ENCODE measurements at places on chromosomes 7 and 10. TPM values are rescaled to one million over a fixed set of nuclear protein-coding genes. Genes with fewer than 3 reads are reported as not detected.
A peak's percentile ranks its signal among the peaks of the same experiment; 100 is the strongest.

Gene KAZALD1
- 6.9 TPM for total RNA-seq

Gene NRP1
- 20.4 TPM for total RNA-seq

Gene TAS2R5
- total RNA-seq: 3.3 TPM

Gene SHTN1
- total RNA-seq: 18.2 TPM

DNA sequence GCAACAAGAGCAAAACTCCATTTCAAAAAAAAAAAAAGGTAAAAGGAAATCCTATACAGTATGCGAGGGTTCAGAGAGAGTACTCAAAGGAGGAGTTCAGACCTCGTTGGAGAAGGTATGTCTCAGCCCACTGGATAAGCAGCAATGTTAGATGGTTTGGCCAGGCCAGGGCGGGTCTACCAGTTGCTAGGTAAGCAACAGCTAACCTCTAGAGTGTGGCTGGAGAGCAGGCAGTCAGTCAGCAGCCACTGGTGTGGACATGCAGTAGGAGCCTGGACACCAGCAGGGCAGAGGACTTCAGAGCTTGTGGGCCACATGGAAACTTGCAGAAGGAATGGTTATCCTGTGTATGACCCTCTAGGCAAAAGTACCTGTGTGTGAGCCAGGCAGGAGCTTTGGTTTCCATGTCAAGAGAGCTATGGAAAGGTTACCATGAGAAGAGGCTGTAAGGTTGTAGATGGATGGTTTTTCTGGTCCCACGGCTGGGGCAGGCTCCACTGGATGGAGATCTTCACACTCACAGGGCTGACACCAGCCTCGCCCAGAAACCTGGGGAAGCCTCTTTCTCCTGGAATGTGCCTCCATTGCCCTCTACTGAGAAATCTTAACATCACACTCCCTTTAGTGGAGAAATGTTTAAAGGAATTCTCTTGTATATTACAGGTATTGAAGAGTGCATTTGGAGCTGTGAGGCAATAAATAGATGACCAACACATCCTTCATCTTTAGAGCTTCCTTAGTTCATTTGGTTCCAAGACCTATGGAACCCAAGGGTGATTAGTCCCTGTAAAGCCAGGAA lies 63.6 kb downstream of the CCDC186 start:
- no peak overlapping the region for H3K4me3 ChIP-seq
- no peaks in the 10 kb centered on the region for H3K36me3 ChIP-seq
- H3K4me1 ChIP-seq: no peaks in the 10 kb centered on the region
- no peak for DNase-seq
- no peak overlapping the region for H3K27ac ChIP-seq

- H3K36me3 ChIP-seq: peaks cover 17% of the 10 kb centered on the region
- no peak for DNase-seq
- peaks cover 45% of the 10 kb centered on the region for H3K4me1 ChIP-seq
- H3K27ac ChIP-seq: peak overlapping the region; percentile 94
- H3K4me3 ChIP-seq: no peak overlapping the region
These were observed 31.0 kb downstream of the AMZ1 start for GRCh38 chr7:2719007-2719406.

GRCh38 chr7:131330299-131330698 lies 2.6 kb downstream of the MKLN1 start:
- no peaks in the 10 kb centered on the region for H3K27me3 ChIP-seq
- peak overlapping the region; percentile 72 for H3K27ac ChIP-seq
- H3K4me1 ChIP-seq: peaks cover 26% of the 10 kb centered on the region
- H3K36me3 ChIP-seq: peaks cover 4% of the 10 kb centered on the region

- H3K27ac ChIP-seq: no peak overlapping the region
- H3K36me3 ChIP-seq: no peaks in the 10 kb centered on the region
- H3K4me1 ChIP-seq: no peaks in the 10 kb centered on the region
These were observed 454.5 kb upstream of the FZD8 start for GRCh38 chr10:36096576-36096975.

DNA sequence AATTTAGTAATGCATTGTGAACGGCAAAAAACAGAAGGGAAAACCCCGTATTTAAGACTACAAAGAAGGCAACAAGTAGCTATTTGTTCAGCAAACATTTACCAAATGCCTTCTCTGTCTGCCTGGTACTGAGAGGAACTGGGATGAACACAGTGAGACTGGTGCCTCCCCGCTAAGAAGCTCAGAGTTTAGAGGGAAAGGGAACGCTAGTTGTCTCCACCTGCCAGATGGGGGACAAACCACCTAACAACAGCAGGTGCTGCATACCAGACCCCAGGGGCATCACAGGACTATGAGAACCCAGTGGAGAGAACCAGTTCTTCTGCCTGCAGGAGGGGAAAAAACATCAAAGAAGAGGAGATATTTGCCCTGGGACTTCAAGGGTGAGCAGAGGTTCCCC lies 147.1 kb downstream of the SLC25A13 start:
- peak overlapping the region; percentile 32 for H3K27ac ChIP-seq
- peaks cover 22% of the 10 kb centered on the region for H3K36me3 ChIP-seq
- no peak for DNase-seq
- H3K4me1 ChIP-seq: peaks cover 32% of the 10 kb centered on the region
- H3K4me3 ChIP-seq: peak overlapping the region; percentile 34

DNA sequence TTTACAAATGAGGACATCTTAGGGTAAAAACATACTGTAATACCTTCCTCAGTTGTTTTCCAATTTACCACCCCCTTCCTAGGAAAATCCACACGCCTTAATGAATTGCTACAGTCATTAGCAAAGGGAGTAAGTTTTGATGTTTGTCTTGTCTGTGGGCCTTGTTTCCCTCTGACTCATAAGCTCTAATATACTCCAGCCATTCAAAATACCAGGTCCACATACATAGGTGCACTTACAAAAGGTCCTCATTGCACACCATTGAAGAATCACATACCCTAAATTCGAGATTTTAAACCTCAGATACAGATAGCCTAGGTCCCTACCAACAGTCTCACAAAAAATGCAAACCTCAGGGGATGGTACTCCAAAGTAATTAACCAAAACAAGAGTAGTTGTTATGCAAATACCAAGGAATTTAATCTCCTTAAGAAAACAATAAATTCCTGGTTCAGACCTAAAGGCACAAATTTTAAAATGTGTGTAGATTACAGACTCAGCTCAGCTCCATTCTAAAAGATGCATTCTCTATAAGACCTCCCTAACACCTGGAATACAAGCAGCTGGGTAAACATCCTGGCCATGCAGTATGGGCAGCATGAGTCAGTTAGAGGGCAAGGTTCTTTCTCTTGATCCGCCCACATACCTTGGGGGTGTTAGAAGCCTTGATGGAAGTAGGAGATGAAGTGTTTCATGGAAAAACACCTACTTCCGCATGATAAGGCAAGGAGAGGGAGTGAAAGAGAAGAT lies 3.0 kb upstream of the LIPK start:
- no peak for DNase-seq
- H3K36me3 ChIP-seq: no peaks in the 10 kb centered on the region
- H3K4me3 ChIP-seq: no peak overlapping the region
- H3K4me1 ChIP-seq: peaks cover 17% of the 10 kb centered on the region
- H3K27me3 ChIP-seq: no peaks in the 10 kb centered on the region

DNA sequence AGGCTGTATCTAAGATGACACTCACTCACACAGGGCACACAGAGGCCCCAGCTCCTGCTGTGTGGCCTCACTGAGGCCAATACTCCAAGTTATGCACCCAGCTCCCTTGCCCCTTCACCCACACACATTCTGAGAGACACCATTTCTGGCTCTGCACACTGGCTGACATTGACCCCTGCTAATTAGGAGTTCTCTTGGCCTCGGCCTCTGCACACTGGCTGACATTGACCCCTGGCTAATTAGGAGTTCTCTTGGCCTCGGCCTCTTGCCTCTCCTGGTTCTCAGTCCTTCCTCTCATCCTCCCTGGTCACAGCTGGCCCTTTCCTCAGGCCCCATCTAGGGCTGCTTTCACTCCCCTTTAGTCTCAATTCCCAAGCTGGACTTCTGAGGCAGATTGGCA lies 97.3 kb downstream of the GRID1 start:
- peaks cover 21% of the 10 kb centered on the region for H3K27me3 ChIP-seq
- DNase-seq: peak; percentile 42
- H3K36me3 ChIP-seq: no peaks in the 10 kb centered on the region
- peaks cover 10% of the 10 kb centered on the region for H3K4me1 ChIP-seq
- no peak overlapping the region for H3K27ac ChIP-seq

- H3K4me1 ChIP-seq: no peaks in the 10 kb centered on the region
- H3K36me3 ChIP-seq: no peaks in the 10 kb centered on the region
- H3K4me3 ChIP-seq: no peak overlapping the region
- no peak for DNase-seq
These were observed 111.5 kb upstream of the RAB18 start for GRCh38 chr10:27392606-27393005.

DNA sequence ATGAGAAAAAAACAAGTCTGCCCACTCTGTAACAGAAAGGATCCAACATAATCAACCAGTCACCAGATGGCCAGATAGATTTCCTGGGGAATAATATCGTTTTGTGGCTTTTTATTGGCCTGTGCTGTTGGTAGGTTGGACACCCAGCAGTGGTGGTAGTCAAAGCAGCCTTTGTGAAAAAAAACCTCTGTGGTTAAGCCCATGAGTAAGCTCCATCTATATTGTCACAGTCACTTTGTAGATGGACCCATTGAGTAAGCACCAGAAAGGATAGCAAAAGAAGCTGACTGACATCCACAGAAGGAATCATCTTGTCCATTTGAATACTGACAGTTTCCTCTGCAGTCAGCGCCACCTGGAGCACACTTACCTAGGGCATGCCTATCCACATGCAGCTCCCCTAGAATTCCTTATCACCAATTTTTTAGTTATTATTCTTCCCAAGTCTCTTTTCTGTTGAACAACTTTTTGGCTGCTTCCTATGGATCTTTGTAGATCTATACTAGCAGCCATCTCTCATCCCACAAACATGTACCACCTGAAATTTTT lies 96.9 kb downstream of the IQUB start:
- no peak for DNase-seq
- H3K27me3 ChIP-seq: no peaks in the 10 kb centered on the region
- no peak overlapping the region for H3K4me3 ChIP-seq
- no peaks in the 10 kb centered on the region for H3K36me3 ChIP-seq

GRCh38 chr10:100327007-100327717 lies 2.9 kb downstream of the PKD2L1 start:
- no peak overlapping the region for H3K27ac ChIP-seq
- H3K4me3 ChIP-seq: no peak overlapping the region
- no peaks in the 10 kb centered on the region for H3K36me3 ChIP-seq
- H3K4me1 ChIP-seq: no peaks in the 10 kb centered on the region

DNA sequence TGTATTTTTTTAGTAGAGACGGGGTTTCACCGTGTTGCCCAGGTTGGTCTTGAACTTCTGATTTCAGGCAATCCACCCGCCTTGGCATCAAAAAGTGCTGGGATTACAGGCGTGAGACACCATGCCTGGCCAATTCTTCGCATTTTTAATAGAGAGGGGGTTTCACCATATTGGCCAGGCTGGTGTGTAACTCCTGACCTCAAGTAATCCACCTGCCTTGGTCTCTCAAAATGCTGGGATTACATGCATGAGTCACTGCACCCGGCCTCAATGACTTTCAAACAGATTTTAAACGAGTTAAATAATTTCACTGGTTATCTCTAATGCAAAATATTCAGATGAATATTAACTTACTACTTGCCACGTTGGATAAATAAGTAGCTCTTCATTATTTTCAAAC lies 37.6 kb upstream of the STEAP4 start:
- no peaks in the 10 kb centered on the region for H3K4me1 ChIP-seq
- no peak overlapping the region for H3K27ac ChIP-seq
- H3K36me3 ChIP-seq: no peaks in the 10 kb centered on the region
- DNase-seq: no peak

Data from type B pancreatic cell (in vitro differentiated cells).